ENCODE measurements at places on chromosomes 3 and 15.

DNA sequence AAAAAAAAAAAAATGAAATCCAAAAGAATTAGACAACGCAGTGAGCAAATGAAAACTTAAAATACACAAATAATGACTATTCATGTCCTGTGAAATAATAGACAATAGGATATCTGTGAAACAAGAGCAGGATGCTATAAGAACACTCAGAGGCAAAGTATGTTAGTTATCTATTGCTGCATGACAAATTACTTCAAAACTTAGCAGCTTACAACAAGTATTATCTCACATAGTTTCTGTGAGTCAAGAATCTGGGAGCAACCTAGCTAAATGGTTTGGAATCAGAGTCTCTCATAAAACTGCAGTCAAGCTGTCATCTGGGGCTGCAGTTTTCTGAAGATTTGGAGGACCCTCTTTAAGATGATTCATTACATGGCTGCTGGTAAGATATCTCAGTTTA lies 36.5 kb upstream of the ZMAT3 start:
- no peak for DNase-seq

DNA sequence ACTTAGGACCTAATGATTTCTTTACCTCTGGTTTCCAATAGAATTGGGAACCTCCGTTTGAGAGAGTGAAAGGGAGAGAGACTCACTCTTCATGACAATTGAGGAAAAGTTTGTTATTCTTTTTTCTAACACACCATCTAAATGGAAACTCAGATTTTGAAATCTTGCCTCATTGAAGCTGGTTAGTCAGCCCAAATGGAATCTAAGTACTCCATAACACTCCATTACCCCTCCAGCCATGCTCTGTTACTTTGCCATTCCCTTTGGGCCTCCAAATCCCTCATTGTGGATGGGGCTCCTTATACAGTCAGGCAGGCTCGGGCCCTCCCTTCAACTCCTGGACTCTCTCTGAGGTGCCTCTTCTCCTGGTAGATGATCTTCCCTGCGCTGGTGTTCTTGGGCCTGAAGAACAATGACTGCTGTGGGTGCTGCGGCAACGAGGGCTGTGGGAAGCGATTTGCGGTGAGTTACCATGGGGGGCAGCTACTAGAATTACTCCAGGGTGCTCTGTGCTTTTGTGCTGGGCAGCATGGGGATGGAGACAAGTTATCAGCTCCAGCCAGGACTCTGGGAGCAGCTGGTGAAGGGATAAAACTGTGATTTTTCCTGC lies 1.1 kb downstream of the TM4SF4 start:
- no peak for DNase-seq

GRCh38 chr3:139689708-139690228 lies 12.0 kb upstream of the NMNAT3 start:
- DNase-seq = no peak

- no peak for DNase-seq
These were observed 386.8 kb downstream of the TBC1D5 start for GRCh38 chr3:17355591-17355990.

GRCh38 chr15:22780267-22780666 lies 6.2 kb upstream of the NIPA1 start:
- DNase-seq = no peak

DNA sequence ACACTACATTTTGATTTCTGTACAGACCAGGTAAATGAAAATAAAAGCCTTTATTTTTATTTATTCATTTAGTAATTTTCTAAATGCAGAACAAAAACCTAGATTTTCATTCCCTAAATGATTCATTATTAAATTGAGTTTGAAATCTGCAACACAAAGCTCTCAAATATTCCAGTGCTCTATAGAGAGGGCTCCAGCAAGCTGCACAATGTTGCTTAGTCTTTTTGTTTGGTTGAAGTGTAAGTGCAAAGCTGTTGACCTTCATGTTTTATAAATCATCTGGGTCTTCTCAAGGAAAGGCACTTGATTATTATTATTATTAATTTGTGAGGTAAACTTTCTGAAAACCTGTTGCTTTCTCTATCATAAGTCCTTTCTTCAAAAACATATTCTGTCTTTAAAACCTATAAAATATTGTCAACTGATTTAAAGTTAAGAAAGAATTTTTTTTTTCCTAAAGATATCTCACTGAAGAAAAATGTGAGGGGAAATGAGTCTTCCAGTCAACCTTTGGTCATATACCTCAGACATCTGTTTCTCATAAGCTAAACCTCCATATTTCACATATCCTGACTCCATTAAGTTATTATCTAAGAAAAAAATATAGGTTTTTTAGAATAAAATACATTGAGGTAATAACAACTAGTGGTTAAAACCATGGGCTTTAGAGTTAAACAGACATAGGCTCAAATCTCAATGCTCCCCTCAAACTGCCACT lies 100.7 kb downstream of the ZIC4 start:
- DNase-seq = no peak

DNA sequence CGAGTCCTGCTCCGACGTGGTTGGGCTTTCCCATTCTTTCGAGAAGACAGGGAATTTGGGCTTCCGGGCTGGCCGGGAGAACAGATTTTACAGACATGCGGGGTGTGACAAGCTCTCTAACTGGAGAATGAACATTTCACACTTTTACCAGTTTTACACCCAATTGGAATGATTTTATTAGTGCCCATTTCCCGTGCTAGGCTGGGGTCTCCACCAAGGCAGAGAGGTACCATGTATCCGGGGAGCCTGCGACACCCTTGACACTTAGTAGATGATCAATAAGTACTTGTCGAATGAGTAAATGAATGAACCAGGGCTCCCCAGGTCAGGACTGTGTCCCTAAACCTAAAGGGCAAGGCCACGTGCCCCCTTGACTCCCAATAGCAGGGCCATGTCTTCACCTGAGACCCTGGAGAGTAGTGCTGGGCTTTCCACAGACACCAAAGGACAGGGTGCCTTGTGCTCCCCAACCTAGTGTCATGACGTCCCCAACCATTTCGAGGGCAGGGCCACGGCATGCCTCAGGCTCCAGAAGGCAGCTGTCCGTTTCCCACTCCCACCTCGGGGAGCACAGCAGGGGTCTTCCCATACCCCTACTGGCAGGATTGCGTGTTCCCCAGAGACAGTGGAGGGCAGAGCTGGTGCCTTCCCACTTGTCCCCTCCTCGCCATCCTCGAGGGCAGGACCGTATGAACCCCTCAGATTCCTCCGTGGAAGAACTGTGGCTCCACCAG lies 679 bp upstream of the MYD88 start:
- DNase-seq = no peak

DNA sequence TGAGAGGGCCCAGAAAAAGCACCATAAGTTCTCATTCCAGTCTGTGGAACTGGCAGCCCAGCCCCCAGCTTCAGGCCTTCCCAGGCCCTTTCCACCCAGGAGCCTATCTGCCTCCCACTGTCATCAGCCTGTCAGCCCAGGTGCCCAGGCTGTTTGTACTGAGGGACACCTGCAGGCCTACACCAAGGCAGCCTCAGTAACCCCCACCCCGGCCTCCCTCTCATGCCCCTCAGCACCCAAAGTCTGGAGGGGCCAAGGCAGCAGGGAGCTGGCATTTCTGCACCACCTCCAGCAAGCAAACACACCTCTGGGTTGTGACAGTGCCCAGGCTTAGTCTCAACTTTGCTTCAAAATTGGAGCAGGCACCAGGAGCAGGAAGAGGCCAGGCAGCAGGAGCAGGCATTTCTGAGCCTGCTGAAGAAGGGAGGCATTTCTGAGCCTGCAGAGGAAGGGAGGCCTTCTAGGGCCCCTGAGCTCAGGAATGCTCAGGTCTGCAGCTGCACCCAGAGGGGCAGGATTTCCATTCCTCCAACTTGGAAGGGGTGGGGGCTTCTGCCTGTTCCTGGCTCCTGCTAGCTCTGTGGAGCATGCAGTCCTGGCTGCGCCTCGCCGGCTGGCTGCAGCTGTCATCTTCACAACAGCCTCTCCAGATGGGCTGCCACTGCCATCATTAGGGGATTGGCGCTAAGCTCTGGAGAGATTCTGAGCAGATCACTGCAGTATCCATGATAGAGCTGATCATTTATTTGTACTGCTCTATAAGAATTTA lies 396.1 kb downstream of the UNC13C start:
- no peak for DNase-seq

DNA sequence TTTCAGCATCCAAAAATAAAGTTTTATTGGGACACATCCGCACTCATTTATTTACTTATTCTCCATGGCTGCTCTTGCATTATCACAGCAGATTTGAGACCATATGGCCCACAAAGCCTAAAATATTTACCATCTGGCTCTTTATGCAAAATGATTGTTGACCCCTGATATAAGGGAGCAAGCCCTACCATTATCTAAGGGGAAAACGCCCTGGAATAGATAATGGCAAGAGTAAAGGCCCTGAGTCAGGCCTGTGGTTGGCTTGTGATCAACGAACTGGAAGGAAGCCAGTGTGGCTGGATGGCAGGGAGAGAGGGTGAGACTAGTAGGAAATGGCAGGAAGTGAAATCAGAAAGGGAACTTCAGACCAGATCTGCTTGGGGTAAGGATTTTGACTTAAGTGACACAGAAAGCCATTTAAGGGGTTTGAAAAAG lies 24.6 kb upstream of the DMXL2 start:
- no peak for DNase-seq

DNA sequence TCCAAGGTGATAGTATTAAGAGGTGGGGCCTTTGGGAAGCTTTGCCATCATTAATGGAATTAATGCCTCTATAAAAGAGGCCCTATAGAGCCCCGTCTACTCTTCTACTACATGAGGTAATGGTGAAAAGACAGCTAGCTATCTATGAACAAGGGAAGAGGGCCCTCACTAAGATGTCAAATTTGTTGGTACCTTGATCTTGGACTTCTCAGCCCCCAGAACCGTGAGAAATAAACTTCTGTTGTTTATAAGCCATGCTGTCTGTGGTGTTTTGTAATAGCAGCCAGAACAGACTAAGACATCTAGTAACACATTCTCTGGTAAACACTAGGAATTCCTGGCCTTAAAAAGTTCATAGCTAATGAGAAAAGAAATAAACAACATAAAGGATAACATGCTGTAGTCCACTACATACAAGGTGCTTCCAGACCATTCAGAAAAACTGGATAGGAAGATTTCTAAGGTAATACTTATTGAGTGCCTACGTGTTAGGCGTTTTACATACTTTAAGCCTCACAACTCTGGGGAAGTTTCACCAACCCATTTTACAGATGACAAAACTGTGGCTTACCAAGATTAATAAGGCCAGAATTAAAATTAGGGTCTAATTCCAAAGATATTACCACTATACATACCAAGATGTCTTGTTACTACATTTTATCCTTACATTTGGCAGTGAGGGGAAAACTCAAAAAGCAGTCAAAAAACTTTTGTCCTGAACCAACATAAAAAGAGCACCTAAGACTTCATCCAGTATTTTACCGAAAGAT lies 3.2 kb downstream of the UBE3A start:
- DNase-seq = no peak

DNA sequence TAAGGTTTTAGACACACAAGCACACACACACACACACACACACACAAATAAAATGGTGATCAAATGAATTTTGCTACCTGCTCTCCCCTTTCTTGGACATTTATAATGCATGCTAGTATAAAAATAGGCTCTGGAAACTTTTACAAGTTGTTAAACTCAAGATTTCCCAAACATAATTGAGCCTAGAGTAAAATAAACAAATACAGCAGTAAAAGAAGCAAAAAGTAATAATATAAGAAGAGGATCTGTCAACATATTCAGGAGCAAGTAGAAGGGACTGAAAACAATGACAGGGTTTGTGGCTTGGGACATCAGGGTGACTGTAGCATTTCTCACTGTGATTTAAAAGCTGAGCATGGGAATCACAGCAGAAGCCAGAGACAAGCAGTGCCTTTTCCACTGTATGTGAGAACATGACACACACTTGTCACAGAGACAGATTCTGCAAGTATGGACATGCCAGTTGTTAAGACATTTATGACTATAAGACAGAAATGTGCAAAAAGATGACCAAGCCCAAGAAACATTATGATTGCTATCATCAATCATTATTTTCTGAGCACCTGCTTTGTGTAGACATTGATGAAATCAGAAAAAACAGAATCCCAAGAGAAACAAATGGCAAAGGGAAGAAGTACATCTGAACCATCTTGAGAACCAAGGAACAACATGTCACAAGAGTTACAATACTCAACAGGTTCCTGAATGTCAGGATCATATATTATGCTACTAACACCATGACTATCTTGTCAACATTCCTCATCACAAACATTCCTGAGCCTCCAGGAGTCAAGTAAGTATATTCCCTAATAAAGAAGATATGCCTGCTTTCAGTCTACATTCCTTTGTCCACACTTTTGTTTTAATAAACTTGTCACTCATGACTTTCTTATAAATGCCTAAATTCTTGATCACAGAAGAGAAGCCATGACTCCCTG lies 7.1 kb downstream of the THRB start:
- no peak for DNase-seq

GRCh38 chr15:65533057-65533756 lies 2.9 kb downstream of the HACD3 start:
- no peak for DNase-seq

GRCh38 chr3:40996382-40996781 lies 202.9 kb upstream of the CTNNB1 start:
- no peak for DNase-seq

DNA sequence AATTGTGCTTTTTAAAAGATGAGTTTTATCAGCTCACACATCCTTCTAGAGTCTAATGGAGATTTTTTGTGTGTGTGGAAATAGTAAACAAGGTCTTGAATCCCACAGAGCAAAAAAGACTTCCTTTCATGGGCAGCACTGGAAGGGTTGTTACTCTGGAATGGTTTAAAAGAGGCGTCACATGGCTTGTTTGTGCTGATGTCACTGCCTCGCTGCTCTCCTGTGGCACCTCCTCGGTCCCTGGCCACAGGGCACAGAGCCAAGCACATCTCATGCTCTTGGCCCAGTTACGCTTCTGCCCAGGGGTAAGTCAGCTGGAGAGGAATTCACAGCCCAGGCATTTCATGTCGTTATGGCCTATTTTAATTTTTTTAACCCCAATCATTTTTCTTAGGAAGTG lies 53.2 kb downstream of the PGPEP1L start:
- no peak for DNase-seq

GRCh38 chr15:52109559-52110451 lies 2.8 kb downstream of the BCL2L10 start:
- no peak for DNase-seq

- DNase-seq = peak; percentile 14
These were observed 824 bp upstream of the CILP start for GRCh38 chr15:65212097-65212496.

GRCh38 chr3:98525494-98525893 lies 2.8 kb upstream of the CLDND1 start:
- no peak for DNase-seq

- DNase-seq = no peak
These were observed 10.7 kb downstream of the USP4 start for GRCh38 chr3:49329186-49329585.

GRCh38 chr15:51401872-51402517 lies 60.5 kb downstream of the GLDN start:
- DNase-seq = no peak

- no peak for DNase-seq
These were observed 6.7 kb upstream of the CMTM7 start for GRCh38 chr3:32384938-32385337.

DNA sequence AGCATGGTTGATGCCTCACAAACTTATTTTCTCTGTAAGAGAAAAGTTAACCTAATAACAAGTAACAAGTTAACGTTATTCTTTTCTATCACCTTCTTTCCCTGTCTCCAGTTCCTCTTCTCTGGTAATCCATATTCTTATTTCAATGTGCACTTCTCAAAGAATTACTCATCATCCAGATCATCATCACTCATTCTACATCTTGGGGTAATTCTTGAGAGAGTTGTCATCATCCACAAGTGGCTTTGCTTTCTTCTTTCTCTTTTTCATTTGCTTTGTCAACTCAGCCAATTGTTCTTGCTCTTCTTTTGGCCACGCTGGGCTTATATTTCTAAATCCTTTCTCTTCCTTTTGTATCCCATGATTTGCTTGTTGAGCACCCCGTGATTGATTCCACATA lies 20.8 kb upstream of the RNF111 start:
- no peak for DNase-seq

Data from stimulated activated CD8-positive, alpha-beta memory T cell treated with anti-CD3 and anti-CD28 coated beads, Interleukin-15, amount 100 ng/mL, for 48 hours (primary cell).